ENCODE measurements at places on chromosomes 16 and 17.

DNA sequence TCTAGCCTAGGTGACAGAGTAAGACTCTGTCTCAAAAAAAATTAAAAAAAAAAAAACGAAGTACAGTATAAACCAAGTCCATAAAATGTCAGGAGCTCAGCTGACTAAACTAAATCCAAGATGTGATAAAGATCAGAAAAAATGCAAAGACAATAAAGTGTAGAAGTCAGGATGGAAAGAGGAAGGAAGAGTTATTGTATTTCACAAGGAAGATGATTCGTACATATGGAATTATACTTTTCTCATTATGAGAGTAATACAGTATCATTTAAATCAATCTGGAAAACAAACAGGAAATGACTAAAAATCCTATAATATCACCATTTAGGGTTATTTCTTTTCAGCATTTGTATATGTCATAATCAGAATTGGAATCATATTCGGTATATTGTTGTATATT, 11.4 kb upstream of the APOH start:
- peak; percentile 15 for DNase-seq
- H3K4me1 ChIP-seq, result no peaks in the 10 kb centered on the region
- H3K36me3 ChIP-seq, result no peaks in the 10 kb centered on the region
- H3K27ac ChIP-seq, result no peak overlapping the region
- no peaks in the 10 kb centered on the region for H3K27me3 ChIP-seq

- DNase-seq, result no peak
- H3K4me1 ChIP-seq, result no peaks in the 10 kb centered on the region
- no peaks in the 10 kb centered on the region for H3K27me3 ChIP-seq
- H3K27ac ChIP-seq, result no peak overlapping the region
These were observed 8.8 kb downstream of the CDC27 start for GRCh38 chr17:47180337-47180736.

DNA sequence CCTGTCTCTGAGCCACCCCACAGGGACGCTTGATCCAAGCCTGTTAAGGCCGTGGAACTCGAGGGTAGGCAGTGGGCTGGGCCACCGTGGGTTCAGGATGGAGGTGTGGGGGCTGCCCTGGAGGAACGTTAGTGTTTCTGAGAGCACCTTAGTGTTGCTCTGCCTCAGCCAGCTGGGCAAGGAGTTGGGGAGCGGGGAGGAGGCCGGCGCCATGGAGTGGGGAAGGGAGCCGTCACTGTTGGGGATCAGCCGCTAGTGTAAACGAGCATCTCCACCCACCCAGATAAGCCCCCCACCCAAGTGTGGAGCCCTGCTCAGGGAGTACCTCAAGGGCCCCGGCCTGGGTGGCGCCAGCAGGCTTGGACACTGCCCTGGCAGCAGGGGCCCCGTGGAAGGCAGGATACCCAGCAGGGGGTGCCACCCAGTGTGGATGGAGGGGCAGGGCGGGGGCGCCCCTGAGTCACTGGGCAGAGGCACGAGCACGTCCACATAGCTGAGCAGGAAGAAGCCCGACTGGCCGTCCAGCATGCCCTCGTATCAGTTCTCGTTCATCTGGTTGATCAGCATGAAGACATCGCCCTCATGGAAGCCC, 98.6 kb downstream of the KPNA2 start:
- H3K27me3 ChIP-seq, result no peaks in the 10 kb centered on the region
- H3K4me3 ChIP-seq, result no peak overlapping the region

DNA sequence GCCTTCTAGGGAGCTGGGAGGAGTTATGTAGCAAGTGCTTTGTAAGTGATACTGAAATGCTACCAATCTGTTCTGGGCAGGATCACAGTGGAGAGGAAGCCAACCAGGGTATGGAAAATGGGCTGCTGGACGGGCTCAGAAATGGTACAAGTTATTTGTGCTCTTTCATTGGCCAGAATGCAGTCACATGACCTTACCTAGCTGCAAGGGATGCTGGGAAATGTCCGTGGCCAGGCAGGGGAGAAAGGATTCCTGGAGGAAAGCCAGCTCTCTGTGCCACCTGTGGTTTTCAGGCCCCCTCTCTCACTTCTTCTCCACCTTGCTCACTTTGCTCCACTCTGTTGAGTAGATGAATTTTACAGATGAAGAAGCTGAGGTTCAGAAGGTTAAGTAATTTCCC, 4.8 kb downstream of the EEF2K start:
- H3K36me3 ChIP-seq, result peaks cover 17% of the 10 kb centered on the region
- DNase-seq, result no peak
- no peaks in the 10 kb centered on the region for H3K27me3 ChIP-seq
- peaks cover 12% of the 10 kb centered on the region for H3K4me1 ChIP-seq

- no peaks in the 10 kb centered on the region for H3K27me3 ChIP-seq
- H3K4me3 ChIP-seq, result no peak overlapping the region
- H3K4me1 ChIP-seq, result peaks cover 52% of the 10 kb centered on the region
- peak overlapping the region; percentile 73 for H3K27ac ChIP-seq
These were observed 28.8 kb downstream of the CACNA1H start for GRCh38 chr16:1181404-1182315.

- H3K36me3 ChIP-seq, result no peaks in the 10 kb centered on the region
- H3K27me3 ChIP-seq, result peaks cover 35% of the 10 kb centered on the region
- no peak overlapping the region for H3K27ac ChIP-seq
- peaks cover 21% of the 10 kb centered on the region for H3K4me1 ChIP-seq
These were observed 11.7 kb downstream of the RHBDL3 start for GRCh38 chr17:32277284-32277683.

DNA sequence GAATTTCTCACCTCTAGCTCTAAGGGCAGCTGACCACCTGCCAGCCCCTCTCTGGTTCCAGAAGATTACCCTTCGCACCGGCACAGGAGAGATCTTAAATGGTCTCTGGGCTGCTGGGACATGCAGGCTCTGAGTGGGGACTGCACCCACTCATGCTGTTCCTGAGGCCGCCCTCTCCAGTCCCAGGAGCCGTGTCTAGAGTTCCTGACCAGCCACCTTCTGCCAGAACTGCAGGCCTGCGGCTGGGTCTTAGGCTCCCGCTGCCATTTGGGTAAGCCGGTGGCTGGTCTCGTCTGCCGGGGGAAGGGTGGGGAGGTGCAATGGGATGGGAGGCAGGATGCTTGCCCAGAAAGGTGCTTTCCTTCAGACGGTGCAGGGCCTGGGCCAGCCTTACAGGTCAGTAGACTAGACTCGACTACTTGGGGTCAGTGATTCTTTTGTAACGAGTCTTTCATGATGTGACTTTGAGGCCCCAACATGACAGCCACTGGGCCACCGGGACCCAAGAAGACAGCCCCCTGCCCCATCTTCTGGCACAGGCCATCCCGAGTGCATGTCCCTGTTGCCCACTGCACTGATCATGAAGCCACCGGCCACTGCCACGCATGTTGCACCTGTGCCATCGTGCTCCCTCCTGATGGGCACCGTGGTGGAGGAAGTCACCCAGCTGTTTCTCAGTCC, 26.4 kb downstream of the B9D1 start:
- no peaks in the 10 kb centered on the region for H3K27me3 ChIP-seq
- H3K4me1 ChIP-seq, result peaks cover 26% of the 10 kb centered on the region
- H3K36me3 ChIP-seq, result peaks cover 54% of the 10 kb centered on the region

- no peak for DNase-seq
- H3K4me1 ChIP-seq, result peaks cover 12% of the 10 kb centered on the region
- no peaks in the 10 kb centered on the region for H3K27me3 ChIP-seq
- peaks cover 3% of the 10 kb centered on the region for H3K36me3 ChIP-seq
- no peak overlapping the region for H3K27ac ChIP-seq
- H3K4me3 ChIP-seq, result no peak overlapping the region
These were observed 16.2 kb downstream of the KRABD2 start for GRCh38 chr17:8360260-8360659.

- no peaks in the 10 kb centered on the region for H3K4me1 ChIP-seq
- no peaks in the 10 kb centered on the region for H3K36me3 ChIP-seq
- H3K4me3 ChIP-seq, result no peak overlapping the region
- no peak overlapping the region for H3K27ac ChIP-seq
- no peak for DNase-seq
- H3K27me3 ChIP-seq, result no peaks in the 10 kb centered on the region
These were observed 54.1 kb upstream of the MARCHF10 start for GRCh38 chr17:62862251-62862650.

DNA sequence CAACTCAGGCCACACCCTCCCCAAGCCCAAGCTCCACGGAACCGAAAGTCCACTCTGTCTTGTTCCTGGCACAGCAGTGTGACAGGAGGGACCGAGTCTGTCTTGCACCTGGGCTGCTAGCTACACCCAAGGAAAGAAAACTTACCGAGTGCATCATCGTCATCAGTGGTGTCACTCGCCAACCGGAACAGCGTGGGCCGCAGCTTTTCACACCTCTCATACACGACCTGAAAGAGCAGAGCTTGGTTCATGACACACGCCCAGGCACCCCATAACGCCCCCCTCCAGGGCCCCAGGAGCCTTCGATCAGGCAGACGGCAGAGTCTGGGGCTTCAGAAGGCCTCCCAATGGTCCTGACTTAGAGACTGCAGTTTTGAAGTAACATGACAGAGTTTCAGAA, 27.5 kb downstream of the GGA2 start:
- no peak for DNase-seq
- H3K4me1 ChIP-seq, result no peaks in the 10 kb centered on the region
- H3K27ac ChIP-seq, result no peak overlapping the region
- peaks cover 90% of the 10 kb centered on the region for H3K36me3 ChIP-seq
- no peak overlapping the region for H3K4me3 ChIP-seq

DNA sequence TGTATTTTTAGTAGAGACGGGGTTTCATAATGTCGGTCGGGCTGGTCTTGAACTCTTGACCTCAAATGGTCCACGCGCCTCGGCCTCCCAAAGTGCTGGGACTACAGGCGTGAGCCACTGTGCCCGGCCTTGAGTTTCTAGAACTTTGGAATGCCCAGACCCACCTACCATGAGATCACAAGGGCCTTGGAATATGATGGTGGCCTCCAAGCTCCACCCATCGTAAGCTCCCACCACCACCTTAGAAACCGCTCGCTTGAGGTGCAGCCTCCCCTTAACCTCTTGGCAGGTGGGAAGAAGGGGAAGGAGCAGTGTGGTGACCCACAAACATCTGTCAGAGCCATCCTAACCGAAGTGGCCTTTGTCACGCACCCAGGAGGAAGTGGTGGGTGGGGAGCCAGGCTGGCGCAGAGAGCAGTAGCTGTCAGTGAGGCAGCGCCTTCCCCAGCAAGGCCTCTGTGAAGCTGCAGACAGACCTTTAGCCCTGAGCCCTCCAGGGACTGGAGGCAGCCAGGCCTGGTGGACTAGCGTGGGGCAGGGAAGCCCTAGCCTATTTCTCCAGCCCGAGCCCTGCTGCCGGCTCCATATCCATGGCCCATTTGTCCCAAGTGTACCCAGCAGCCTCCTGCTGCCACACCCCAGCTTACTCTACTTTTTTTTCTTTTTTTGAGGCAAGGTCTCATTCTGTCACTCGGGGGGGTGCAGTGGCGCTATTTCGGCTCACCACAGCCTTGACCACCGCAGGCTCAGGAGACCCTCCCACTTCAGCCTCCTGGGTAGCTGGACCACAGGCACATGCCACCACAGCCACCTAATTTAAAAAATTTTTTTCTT, 13.1 kb upstream of the SEPHS2 start:
- H3K27me3 ChIP-seq, result peaks cover 9% of the 10 kb centered on the region
- H3K36me3 ChIP-seq, result no peaks in the 10 kb centered on the region
- peaks cover 2% of the 10 kb centered on the region for H3K4me1 ChIP-seq

- DNase-seq, result peak; percentile 64
- no peaks in the 10 kb centered on the region for H3K27me3 ChIP-seq
- no peaks in the 10 kb centered on the region for H3K4me1 ChIP-seq
- no peak overlapping the region for H3K4me3 ChIP-seq
- H3K27ac ChIP-seq, result no peak overlapping the region
These were observed 4.9 kb upstream of the HIGD1B start for GRCh38 chr17:44842748-44843147.

DNA sequence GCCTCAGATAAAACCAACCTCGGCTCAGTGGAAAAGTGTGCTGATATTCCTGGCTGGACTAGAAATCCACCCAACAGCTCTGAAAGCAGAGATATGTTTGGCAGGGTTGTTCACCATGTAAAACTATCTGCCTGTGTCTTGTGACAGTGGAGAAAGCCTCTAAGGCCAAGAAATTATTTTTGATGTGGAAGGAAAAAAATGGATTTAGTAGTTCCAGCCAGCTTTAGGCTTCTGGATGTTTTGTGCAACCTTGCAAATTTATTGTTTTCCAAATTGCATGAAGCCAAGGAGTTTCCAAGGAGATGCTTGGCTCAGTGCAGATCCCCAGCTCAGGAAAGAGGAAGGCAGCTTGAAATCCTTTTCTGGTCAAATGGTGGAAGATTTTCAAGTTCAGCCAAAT, 31.6 kb downstream of the TEKT5 start:
- H3K36me3 ChIP-seq, result no peaks in the 10 kb centered on the region
- no peak overlapping the region for H3K4me3 ChIP-seq
- DNase-seq, result no peak
- peaks cover 8% of the 10 kb centered on the region for H3K27me3 ChIP-seq

GRCh38 chr16:85557083-85557970, 55.8 kb upstream of the GSE1 start:
- no peaks in the 10 kb centered on the region for H3K27me3 ChIP-seq
- no peaks in the 10 kb centered on the region for H3K36me3 ChIP-seq
- peaks cover 31% of the 10 kb centered on the region for H3K4me1 ChIP-seq

GRCh38 chr17:63830904-63831491, 3.5 kb upstream of the FTSJ3 start:
- H3K4me1 ChIP-seq, result peaks cover 5% of the 10 kb centered on the region
- no peak overlapping the region for H3K27ac ChIP-seq
- H3K4me3 ChIP-seq, result no peak overlapping the region
- peaks cover 77% of the 10 kb centered on the region for H3K36me3 ChIP-seq

DNA sequence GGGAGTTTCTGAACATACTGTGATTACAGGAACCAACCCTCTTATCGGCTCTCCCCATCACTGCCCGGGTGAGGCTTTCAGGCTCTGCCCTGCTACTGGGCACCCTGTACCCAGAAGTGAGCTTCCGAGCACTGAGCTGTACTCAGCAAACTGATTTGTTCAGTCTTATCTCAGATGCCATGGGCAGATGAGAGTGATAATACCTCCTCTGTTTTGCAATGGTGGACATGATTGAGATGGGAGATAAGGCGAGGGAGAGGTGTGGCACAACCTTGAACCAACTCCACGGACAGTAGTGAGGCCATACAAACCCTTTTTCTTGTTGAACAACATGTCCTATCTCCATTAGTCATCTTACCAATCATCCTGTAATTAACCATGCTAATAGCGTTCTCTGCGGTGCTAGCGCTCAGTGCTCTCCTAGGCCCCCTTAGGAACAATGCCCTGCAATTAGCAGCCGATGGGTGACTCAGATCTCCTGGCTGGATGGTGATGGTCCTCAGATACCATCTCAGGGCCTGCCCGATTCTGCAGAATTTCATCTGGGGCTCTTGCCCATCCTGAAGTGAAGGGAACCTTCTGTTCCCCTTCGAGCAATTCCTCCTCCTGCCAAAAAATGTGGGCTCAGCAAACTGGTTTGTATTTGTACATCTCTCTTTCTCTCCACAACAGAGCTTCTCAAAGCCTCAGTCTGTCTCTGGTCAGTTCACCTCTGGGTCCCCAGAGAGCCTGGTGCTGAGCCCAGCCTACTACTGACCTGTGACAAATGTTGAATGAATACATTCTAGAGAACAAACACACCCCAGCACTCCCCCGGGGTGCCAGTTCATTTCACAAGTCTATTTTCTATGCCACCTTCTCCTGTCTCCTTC, 139.3 kb upstream of the IRX3 start:
- no peaks in the 10 kb centered on the region for H3K36me3 ChIP-seq
- H3K4me3 ChIP-seq, result no peak overlapping the region
- no peaks in the 10 kb centered on the region for H3K27me3 ChIP-seq

GRCh38 chr16:25996052-25996451, 304.3 kb downstream of the HS3ST4 start:
- no peaks in the 10 kb centered on the region for H3K36me3 ChIP-seq
- H3K27ac ChIP-seq, result no peak overlapping the region

- peaks cover 5% of the 10 kb centered on the region for H3K4me1 ChIP-seq
- peak overlapping the region; percentile 87 for H3K4me3 ChIP-seq
- no peaks in the 10 kb centered on the region for H3K27me3 ChIP-seq
- no peaks in the 10 kb centered on the region for H3K36me3 ChIP-seq
These were observed 26.8 kb upstream of the ZNF629 start for GRCh38 chr16:30813821-30814189.

GRCh38 chr16:27706156-27706865, 156.4 kb downstream of the KATNIP start:
- H3K36me3 ChIP-seq, result peaks cover 48% of the 10 kb centered on the region
- H3K27me3 ChIP-seq, result no peaks in the 10 kb centered on the region
- no peak for DNase-seq
- no peak overlapping the region for H3K4me3 ChIP-seq
- no peak overlapping the region for H3K27ac ChIP-seq

Data from mesenchymal stem cell (in vitro differentiated cells and primary cell).